GM23338 (cell line): ENCODE measurements at places on chromosomes 3 and 15. TPM values are rescaled to one million over a fixed set of nuclear protein-coding genes. Genes with fewer than 3 reads are reported as not detected.

- H3K4me3 ChIP-seq, result no peak overlapping the region
- H3K27me3 ChIP-seq, result no peaks in the 10 kb centered on the region
- DNase-seq, result peak; percentile 85
- H3K4me1 ChIP-seq, result peaks cover 31% of the 10 kb centered on the region
These were observed 1.5 kb upstream of the RBM15B start for GRCh38 chr3:51389423-51390183.

PDZRN3 gene
- 11.0 and 14.0 TPM in 2 replicates for total RNA-seq

EFHB gene
- 0.35 and 1.0 TPM in 2 replicates for total RNA-seq

WNT5A gene
- total RNA-seq, result 2.2 and 4.0 TPM in 2 replicates

DNA sequence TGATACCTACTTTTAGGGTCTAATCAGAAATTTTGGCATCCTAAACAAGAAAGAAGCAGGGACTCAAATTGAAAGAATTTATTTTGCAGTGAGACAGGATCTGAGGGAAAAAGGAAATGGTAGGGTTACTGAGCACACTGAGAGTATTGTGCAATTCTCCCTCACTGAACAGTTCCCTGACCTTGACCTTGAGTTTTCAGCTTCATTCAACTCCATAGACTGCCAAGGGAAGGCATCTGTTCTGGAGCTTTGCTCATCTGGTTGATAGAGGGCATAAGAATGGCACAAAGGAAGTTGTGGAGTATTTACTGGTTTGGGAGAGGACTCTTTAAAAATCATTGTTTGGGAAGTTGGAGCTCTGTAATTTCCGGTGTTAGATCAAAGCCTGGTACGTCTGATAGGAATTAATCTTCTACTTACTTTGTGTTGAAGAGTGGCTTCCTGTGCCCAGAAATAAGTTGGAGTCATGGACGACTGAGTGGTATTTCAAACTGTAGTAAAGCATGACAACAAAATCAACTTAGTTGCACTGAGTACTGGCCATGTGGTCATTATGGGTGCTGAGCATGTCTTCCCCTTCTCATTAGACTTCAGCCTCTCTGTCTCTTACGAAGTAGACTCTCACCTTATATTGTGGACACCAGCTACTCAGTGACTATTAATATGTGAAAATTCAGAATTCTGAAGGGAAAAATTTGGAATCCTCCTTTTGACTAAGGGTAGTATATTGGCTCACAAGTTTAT is 40.8 kb downstream of the CLDN1 start:
- no peak overlapping the region for H3K27ac ChIP-seq
- no peaks in the 10 kb centered on the region for H3K4me1 ChIP-seq
- H3K36me3 ChIP-seq, result no peaks in the 10 kb centered on the region
- no peaks in the 10 kb centered on the region for H3K27me3 ChIP-seq
- DNase-seq, result no peak

CEP70 gene
- 24.9 and 28.8 TPM in 2 replicates for total RNA-seq

DNA sequence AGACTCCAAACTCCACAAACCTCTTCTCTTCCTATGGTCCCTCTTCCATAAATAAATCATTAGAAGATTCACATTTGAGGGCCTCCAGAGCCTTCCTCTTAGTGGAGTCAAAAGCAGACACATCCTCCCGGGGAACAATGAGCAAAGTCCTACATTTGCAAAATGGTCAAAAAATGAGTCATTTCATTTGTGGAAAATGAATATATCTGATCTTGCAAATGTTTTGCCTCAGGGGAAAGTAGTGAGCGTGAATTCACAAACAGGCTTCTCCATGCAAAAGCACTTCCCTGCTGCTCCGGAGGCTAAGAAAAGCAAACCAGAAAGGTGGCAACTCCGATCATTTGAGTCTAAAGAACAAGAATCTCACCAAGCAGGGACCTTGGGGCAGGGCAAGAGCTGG is 86.7 kb upstream of the IQSEC1 start:
- H3K4me1 ChIP-seq, result peaks cover 27% of the 10 kb centered on the region
- H3K27ac ChIP-seq, result no peak overlapping the region
- H3K36me3 ChIP-seq, result no peaks in the 10 kb centered on the region
- H3K27me3 ChIP-seq, result no peaks in the 10 kb centered on the region
- DNase-seq, result no peak
- H3K4me3 ChIP-seq, result no peak overlapping the region

GRCh38 chr3:187314176-187314575 is 22.6 kb upstream of the MASP1 start:
- no peak for DNase-seq
- H3K27ac ChIP-seq, result no peak overlapping the region
- H3K27me3 ChIP-seq, result no peaks in the 10 kb centered on the region
- no peaks in the 10 kb centered on the region for H3K36me3 ChIP-seq
- H3K4me3 ChIP-seq, result no peak overlapping the region

GRCh38 chr15:31177951-31178350 is 76.4 kb upstream of the TRPM1 start:
- H3K27me3 ChIP-seq, result no peaks in the 10 kb centered on the region
- no peak overlapping the region for H3K27ac ChIP-seq
- H3K4me3 ChIP-seq, result no peak overlapping the region
- no peak for DNase-seq
- 0 out of 2 replicates have a peak, but pooled peaks cover 5% of the 10 kb centered on the region for H3K36me3 ChIP-seq
- H3K4me1 ChIP-seq, result no peaks in the 10 kb centered on the region; the same call in 1 of the 2 replicates

DNAH12 gene
- total RNA-seq, result 0.27 TPM in 1 of 2 replicates, not detected in the other

- peak overlapping the region; percentile 26 for H3K4me3 ChIP-seq
- peaks cover 23% of the 10 kb centered on the region for H3K4me1 ChIP-seq
- H3K27me3 ChIP-seq, result no peaks in the 10 kb centered on the region
- peak overlapping the region; percentile 81 for H3K27ac ChIP-seq
- H3K36me3 ChIP-seq, result no peaks in the 10 kb centered on the region
- DNase-seq, result peak; percentile 73
These were observed 827.5 kb upstream of the DPPA4 start for GRCh38 chr3:110164632-110165369.

DNA sequence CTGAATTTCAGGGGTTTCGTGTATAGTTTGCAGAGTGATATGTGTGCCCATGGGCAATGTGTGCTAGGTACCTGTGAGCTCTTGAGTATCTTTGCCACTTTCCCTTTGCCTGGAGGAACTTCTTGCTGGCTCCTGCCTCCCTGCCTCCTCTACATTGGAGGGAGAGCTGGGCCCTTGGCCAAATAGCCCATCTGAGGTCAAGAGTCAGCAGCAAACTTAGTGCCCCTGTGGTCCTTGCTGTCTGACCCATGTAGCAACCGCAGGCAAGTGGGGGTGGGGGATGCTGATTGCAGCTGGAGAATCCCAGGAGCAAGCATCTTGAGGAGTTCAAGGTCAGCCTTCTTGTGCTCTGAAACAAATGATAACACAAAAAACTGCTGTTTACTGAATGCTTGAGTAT is 5.4 kb upstream of the TBC1D21 start:
- no peak overlapping the region for H3K27ac ChIP-seq
- DNase-seq, result no peak
- no peak overlapping the region for H3K4me3 ChIP-seq

DNA sequence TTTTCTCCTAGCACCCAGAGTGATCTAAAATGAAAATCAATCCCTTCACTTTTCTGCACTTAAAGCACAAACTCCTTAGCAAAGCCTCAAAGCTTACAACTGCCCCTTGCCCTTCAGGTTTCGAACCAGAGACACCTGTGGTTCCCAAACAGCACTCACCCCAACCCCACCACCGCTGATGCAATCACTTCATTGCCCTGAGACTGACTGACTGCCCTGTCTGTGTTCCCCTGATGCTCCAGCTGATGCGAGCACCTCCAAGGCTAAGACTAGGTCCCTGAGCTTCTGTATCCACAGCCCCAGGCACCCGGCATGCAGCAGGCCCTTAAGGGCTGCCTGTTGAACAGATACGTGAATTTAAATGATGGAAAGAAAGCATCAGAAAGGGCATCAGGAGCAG is 127.3 kb downstream of the ZNF621 start:
- no peaks in the 10 kb centered on the region for H3K36me3 ChIP-seq
- H3K27me3 ChIP-seq, result no peaks in the 10 kb centered on the region

NOX5 gene
- 0.03 TPM in 1 of 2 replicates, not detected in the other for total RNA-seq

P2RY14 gene
- total RNA-seq, result not detected in 2 replicates

DNA sequence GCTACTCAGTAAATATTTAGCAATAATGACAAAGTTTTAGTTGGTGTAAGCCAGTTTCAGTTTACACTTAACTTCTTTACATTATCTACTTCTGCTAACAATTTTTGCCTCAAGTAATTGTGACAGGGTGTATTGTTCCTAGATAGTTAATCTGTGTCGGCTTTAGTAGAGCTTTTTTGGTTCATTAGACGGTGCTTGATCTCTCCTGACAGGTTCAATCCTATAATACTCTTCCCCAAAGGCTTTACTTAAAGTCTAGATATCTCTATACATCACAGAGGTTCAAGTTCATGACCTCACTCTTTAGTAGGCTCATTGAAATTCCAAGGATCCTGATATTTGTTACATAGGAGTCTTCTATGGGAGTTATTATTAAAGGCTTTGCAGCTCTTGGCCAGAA is 365.6 kb upstream of the DPPA4 start:
- H3K27me3 ChIP-seq, result no peaks in the 10 kb centered on the region
- no peak overlapping the region for H3K27ac ChIP-seq
- no peak for DNase-seq

CDHR4 gene
- total RNA-seq, result 0.24 TPM in 1 of 2 replicates, not detected in the other

DNA sequence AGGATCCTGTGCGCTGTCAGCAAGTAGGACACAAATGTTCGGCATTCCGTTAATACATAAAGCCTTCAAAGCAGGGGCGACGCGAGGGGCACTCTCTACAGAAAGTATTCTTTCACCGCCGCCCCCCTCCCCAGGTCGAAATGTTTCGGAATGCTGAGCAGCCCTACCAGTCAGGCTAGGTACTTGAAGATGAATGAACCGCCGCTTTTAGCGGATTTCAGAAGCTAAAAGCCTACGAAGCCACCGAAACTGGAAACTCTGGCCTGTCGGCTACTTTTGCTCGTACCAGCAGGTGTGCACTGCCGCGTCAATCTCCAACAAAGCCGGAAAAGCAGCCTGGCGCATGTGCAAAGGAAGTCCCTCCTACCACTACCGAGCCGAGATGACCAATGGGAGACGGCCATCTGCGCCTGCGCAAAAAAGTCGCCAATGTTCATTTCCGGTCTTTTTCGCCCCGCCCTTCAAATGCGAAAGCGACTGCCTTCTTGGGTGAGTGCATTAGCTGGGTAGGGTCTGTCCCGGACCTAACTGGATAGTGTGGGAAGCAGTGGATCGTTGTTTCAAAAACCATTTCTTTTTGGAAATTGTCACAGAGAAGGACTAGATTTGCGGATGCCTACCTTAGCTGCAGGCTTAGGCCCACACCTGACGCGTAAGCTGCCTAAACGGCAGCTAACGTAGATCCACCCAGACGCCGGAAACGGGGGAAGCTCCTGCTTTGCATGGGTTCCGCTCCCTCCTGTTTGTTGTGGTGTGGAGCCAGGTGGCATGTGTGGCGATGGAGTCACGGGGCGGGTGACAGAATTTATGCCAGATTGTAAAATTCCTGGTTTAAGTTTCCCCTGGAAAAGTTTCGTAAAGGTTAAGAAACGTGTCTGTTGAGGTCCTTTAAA is at the start of gene WDR5B:
WDR5B (minus strand) TSS at position 301 of the 893 bp plus-strand sequence. CDS start 534 bp downstream, outside the sequence.
- no peaks in the 10 kb centered on the region; the same call in 1 of the 2 replicates for H3K4me1 ChIP-seq
- peak; percentile 99 for DNase-seq
- peak within 1 kb of the TSS; percentile 78 for H3K4me3 ChIP-seq
- peak within 1 kb of the TSS; percentile 79 for H3K27ac ChIP-seq
- no peaks in the 10 kb centered on the region for H3K27me3 ChIP-seq
- H3K36me3 ChIP-seq, result no peaks in the 10 kb centered on the region

- no peaks in the 10 kb centered on the region for H3K27me3 ChIP-seq
- no peak for DNase-seq
- no peaks in the 10 kb centered on the region for H3K4me1 ChIP-seq
- H3K4me3 ChIP-seq, result no peak overlapping the region
These were observed 8.7 kb upstream of the NDUFB4 start for GRCh38 chr3:120587332-120587975.

DNA sequence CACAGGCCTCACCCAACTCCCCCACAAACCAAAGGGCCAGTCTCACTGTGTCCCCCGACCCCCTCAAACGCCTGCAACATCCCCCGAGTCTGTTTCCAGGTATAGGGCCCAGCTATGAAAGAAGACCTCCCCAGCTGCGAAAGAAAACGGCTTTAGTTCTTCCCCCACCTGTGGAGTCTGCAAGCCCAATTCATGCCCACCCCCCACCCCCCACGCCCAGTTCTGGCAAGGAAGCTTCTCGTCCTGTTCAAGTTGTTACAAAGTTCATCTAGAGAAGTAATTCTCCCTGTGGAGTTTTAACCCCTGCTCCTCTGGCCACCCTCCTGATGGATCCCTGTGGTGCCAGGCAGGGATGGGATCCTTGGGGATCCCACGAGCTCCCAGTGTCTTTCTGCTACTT is 54.4 kb downstream of the CCDC66 start:
- H3K27ac ChIP-seq, result no peak overlapping the region
- peaks cover 11% of the 10 kb centered on the region for H3K4me1 ChIP-seq
- no peaks in the 10 kb centered on the region for H3K27me3 ChIP-seq
- H3K4me3 ChIP-seq, result no peak overlapping the region
- DNase-seq, result no peak

GRCh38 chr3:39138804-39139415 is 14.5 kb downstream of the CSRNP1 start:
- H3K27ac ChIP-seq, result no peak overlapping the region
- H3K4me1 ChIP-seq, result no peaks in the 10 kb centered on the region
- H3K4me3 ChIP-seq, result no peak overlapping the region
- H3K36me3 ChIP-seq, result peaks cover 5% of the 10 kb centered on the region; the same call in 1 of the 2 replicates
- no peaks in the 10 kb centered on the region for H3K27me3 ChIP-seq
- no peak for DNase-seq

TAGLN3 gene
- total RNA-seq, result 6.8 and 8.2 TPM in 2 replicates

DNA sequence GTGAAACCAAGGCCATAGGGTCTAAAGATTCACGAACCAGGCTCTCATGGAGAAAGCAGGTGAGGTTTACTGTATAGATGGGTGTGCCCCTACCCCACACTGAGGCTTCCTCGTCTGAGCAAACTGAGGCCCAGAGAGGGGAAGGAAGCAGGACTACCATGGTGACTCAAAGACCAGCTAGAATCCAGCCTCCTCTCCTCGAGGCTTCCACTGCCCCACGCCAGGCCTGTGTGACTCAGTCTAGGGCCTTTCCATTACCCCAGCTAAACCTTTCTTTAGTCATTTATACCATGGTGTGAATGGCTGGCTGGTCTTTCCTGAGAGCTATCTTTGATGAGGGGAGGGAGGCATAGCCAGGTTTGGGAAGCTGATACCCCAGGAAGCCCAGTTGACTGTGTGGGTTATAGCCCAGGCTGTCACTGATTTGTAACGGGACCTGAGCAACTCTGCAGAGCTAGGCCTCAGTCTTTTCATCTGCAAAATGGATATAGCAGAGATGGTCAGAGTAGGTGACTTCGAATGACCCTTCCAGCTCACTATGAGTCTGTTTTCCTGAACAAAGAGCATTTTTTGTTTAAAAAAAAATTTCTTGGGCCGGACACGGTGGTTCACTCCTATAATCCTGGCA is 3.0 kb upstream of the RHO start:
- H3K4me3 ChIP-seq, result no peak overlapping the region
- peaks cover 5% of the 10 kb centered on the region; the same call in 1 of the 2 replicates for H3K4me1 ChIP-seq
- no peak overlapping the region for H3K27ac ChIP-seq

FGF12 gene
- 6.0 and 7.6 TPM in 2 replicates for total RNA-seq

- no peaks in the 10 kb centered on the region for H3K27me3 ChIP-seq
- no peak overlapping the region for H3K27ac ChIP-seq
- peak; percentile 11 for DNase-seq
- no peaks in the 10 kb centered on the region for H3K36me3 ChIP-seq
- peaks cover 8% of the 10 kb centered on the region for H3K4me1 ChIP-seq
These were observed 13.0 kb upstream of the SLC30A4 start for GRCh38 chr15:45535486-45536042.
